ENCODE measurements at places on chromosomes 13 and 19.

GRCh38 chr13:50446611-50447010, 396.9 kb downstream of the DLEU7 start:
- no peak for DNase-seq

DNA sequence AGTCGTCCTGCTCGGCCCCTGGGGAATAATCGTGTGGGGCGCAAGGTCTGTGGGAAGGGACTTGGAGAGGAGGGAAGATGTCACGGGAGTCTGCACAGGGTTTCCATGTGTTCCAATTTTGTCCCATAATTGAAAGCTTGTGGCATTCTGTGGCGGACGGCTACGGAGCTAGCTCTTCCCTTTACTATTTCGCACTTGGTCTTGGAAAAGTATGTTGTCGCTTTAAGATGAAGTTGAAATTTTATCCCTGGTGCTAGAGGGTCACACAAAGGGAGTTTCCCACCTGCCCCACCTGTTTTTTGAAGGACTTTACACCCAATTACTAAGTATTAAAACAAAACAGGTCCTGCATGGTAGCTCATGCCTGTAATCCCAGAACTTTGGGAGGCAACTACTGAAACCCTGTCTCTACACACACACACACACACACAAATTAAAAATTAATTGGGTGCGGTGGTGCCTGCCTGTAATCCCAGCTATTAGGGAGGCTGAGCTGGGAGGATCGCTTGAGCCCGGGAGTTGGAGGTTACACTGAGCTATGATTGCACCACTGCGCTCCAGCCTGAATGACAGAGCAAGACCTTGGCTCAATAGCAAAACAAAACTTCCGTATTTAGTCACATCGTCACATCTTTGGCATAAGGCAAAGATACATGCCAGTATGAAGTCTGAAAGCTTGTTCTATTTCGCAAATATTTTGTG, 967 bp upstream of the TPT1 start:
- no peak for DNase-seq

DNA sequence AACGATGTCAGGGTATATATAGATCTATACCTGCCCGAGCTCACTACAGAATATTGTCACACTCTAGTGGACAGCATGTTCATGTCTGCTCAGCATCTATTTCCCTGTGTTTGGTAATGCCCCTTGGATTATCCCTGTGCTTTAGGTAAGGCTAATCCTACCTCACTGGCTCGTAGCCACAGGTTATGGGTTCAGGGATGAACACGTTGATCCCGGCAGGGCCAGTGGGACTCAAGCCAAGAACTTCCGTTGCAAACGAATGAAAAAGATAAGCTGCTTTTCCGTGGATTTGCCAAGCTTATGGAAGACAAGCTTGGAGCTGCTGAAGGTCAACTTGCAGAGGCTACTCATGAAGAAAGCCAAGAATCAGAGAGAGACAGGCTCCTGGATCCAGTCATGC, 400.0 kb upstream of the TSHZ3 start:
- no peak for DNase-seq

GRCh38 chr19:50203281-50204080, at the start of gene MYH14:
Gene MYH14, plus strand, starts transcription at chr19:50203622. Its CDS starts 6,744 bp downstream, at chr19:50210366.
- DNase-seq = peak; percentile 97

GRCh38 chr13:94946039-94946438, 233.7 kb upstream of the SOX21 start:
- DNase-seq = no peak

DNA sequence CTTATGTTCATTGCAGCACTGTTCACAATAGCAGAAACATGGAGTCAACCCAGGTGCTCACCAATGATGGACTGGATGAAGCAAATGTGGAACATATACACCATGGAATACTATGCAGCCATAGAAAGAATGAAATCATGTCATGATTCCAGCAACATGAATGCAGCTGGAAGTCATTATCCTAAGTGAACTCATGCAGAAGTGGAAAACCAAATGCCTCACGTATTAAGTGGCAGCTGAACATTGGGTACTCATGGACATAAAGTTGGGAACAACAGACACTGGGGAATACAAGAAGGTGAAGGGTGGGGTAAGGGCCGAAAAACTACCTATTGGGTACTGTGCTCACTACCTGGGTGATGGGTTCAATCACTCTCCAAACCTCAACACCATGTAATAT, 915.9 kb downstream of the UQCRFS1 start:
- DNase-seq = no peak

DNA sequence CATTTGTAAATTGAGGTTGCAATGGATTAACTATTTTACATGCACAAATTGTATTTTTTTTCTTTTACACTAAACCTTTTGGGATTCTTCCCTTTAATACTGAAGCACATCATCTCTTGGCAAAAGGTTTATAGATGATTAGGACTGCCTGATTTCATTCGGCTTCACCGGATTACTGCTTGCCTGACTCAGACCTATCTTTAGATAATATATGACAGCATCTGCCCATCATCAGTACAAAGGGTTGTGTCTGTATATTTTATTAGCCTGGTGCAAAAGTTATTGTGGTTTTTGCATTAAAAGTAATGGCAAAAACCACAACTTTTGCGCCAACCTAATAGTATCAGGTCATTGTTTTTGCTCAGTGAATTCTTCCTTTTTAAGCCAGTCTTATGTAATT, 316.2 kb upstream of the HTR2A start:
- no peak for DNase-seq

DNA sequence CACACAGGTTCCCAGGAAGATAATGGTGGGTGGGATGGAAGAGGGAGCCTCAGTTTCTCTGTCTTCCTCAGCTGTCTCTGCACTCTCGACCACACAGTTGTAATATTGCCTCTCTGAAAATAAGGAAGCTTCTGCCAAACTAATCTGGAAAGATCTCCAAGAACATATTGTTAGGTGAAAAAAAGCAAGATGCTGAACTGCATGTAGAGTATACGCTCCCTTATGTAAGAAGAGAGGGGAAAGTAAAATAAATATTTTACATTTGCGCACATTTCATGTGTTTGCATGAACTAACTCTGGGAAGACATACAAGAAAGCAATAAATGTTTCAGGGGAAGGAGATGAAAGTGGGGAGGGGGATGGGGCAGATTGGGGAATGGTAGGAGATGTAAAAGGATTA, 41.9 kb upstream of the CACNA1A start:
- DNase-seq = no peak

DNA sequence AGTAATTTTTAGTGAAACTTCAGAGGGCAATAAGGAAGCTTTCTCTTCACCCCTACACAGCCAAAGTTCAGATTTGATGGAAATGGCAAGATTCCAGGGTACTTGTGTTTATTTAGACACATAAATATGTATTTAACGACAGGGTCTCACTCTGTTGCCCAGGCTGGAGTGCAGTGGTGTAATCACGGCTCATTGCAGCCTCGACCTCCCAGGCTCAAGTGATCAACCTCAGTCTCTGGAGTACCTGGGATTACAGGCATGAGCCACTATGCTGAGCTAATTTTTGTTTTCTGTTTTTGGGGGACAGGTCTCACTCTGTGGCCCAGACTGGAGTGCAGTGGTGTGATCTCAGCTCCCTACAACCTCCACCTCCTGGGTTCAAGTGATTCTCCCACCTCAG, 2.0 kb upstream of the SYCE2 start:
- no peak for DNase-seq

- no peak for DNase-seq
Measured at GRCh38 chr13:86946734-86947133, 724.4 kb upstream of the SLITRK5 start.

GRCh38 chr13:65964672-65965071, 1265.5 kb downstream of the PCDH9 start:
- DNase-seq = no peak

DNA sequence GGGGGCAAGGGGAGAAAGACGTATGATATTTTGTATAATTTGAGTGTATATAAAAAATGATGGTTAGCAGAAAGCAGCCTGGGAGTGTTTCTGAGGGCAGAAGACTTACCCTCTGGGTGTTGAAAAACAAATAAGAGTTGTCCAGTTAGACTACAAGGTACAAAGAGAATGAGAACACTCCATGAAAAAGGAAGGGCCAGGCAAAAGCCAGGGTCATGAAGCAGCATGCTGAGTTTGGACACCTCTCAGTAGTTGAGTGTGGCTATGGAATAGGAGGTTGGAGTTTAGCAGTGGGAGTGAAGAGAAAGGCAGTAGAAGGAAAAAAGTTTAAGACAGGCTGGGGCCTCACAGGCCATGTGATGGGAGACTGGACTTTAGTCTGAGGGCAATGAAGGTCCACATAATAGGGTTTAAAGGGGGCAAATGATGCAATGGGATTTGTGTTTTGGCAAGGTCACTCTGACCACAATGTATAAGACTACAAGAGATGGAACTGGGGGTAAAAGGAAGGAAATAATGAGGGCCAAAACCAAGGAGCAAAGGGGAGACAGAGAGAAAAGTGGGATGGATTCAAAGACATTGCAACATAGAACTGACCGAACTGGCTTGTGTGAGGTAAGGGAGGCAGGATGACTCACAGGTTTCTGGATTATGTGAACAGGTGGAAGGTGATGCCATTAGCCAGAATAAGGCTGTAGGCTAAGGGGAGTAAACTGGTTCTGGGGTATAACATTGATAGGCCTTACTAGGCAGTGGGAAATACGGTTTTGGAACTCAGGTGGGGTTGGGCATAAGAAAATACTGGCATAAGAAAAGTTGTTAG, 76.6 kb downstream of the SERP2 start:
- DNase-seq = no peak

Data from hypothalamus (tissue), 51 donors.